ENCODE measurements at places on chromosomes 5 and 9.

GRCh38 chr5:108451269-108451668 is 69.4 kb upstream of the FBXL17 start:
- DNase-seq, result no peak

- no peak for DNase-seq
Measured at GRCh38 chr9:101311758-101312420, 72.9 kb downstream of the BAAT start.

- DNase-seq, result no peak
Measured at GRCh38 chr5:109921735-109922380, 232.1 kb downstream of the MAN2A1 start.

DNA sequence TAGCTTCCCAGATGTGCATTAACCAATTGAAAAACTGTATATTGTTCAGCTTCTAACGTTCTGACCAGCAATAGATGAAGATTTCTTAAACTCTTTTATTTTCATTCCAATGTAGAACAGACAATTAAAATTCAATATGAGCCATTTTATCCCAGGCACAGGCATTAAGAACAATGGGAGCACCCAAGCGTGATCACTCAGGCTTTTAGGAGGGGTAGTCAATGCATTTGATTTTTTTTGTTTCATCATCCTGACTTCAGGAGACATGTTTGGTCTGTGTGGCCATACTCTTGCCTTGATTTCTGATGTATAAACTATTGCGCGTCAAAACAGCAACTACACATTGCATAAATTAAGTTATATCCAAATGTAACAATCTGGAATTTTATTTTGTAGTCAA is 653.0 kb upstream of the RORB start:
- no peak for DNase-seq

GRCh38 chr9:24721621-24722020 is 175.9 kb upstream of the IZUMO3 start:
- no peak for DNase-seq

DNA sequence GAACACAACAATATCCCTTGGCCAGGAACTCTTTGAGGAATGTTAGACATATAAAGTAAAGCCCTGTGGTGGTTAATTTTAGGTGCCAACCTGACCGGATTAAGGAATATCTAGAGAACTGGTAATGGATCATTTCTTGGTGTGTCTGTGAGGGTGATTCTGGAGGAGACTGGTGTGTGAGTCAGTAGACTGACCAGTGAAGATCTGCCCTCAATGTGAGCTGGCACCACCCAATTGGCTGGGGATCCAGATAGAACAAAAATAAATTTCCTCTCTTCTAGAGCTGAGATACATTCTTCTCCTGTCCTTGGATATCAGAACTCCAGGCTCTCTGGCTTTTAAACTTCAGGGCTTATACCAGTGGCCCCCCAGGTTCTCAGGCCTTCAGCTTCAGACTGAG is 56.2 kb upstream of the TNPO1 start:
- DNase-seq, result no peak

GRCh38 chr5:198516-199196 is 7.4 kb downstream of the LRRC14B start:
- DNase-seq, result no peak

DNA sequence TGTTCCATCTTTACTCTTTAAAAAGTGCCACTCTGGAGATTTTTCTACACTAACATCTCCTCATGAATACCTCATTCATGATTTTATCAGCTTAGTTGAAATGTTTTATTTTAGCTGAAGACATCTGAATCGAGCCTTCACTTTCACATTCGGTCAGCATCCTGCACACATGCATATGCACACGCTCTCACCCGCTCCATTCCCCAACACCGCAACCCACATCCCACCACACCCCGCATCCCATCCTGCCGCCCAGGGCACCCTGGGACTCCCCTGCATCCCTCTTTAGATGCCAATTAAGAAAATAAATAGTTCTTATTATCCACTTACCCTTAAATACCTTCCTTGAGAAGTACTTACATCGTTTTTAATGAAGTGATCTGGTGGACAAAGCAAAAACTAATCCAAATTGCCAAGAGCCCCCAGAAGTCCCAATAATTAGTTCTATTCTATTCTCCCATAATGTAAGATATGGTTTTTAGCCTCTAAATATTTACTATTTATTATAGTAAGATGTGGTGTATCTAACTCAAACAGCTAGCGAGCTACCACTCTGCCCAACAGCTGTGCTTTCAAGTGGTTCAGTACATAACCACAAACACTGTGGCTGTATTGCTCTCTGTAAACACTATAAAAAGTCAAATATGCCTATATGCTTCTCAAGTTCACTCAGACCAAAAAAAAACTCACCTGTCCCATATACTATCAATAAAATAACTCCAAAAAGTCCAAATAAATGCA is 38.2 kb downstream of the GZMK start:
- peak; percentile 28 for DNase-seq

- no peak for DNase-seq
Measured at GRCh38 chr5:171306166-171306565, 2.9 kb upstream of the TLX3 start.

DNA sequence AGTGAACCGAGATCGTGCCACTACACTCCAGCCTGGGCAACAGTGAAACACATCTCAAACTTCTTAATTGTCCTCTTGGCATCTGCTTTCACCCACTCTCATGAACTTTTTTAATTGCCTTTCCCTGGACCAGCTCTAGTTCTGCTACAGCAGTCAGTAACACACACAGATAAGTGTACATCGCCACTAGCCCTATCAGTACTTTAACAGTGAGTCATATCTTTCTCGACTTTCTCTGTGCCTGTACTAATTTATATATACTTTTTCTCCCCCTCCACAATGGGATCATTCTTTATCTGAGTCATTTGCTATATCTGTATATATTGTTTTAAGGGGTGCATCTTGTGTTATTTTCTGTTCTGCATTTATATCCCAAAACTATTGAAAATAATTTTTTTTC is 6.7 kb downstream of the CDC37L1 start:
- no peak for DNase-seq

DNA sequence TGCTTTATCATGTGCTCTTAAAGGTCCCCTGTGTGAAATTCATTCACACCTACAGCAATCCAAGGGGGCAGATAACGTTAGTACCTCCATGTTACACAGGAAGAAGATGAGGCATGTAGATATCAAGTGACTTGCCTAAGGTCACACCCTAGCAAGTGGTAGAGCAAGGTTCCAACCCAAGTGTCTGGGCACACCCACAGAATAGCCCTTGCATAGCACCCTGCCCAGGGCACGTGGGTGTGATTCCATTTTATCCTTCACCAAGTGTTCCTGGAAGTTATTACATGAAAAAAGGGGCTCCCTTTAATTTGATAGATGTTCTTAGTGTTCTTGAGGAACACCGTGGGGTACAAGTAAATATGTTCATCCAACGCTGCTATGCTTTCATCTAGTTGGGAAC is 4.9 kb downstream of the TMEM171 start:
- DNase-seq, result no peak

DNA sequence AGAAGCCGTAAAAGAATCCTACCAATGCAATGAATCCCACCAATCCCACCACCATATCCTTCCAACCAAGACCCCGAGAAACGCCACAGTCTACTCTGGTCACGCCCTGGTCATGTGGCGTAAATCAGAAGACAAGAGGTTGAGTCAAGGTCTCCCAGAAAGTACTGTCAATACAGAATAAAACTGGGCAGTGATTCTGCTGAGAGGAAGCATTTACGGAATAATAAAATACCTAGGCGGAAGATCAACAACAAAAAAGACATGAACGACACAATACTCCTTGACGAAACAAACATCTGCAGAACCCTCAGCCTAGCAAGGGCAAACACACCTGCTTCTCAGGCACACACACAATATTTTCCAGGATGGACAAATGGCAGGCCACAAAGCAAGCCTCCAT is 62.8 kb downstream of the GOLM1 start:
- no peak for DNase-seq

DNA sequence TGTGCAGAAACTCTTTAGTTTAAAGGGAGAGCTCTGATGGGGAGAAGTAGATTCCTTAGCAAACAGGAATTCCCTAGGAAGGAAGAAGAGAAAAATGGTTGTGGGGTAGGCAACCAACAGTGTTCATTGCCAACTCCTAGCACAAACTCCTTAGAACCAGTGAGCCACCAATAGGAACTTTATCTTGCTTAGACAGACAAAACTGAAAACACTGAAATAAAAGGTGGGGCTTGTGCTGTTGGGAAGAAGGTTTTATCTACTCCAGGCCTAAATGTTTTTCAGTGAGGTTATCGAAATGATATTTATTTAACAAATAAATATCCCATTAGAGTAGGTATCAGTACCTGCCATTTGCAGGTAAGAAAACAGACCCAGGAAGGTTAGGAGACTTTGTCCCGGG is 7.7 kb upstream of the GLRX start:
- no peak for DNase-seq

- DNase-seq, result no peak
Measured at GRCh38 chr5:137938751-137939143, 49.5 kb downstream of the PKD2L2 start.

GRCh38 chr5:10768328-10768899 is 7.4 kb upstream of the DAP start:
- DNase-seq, result no peak

DNA sequence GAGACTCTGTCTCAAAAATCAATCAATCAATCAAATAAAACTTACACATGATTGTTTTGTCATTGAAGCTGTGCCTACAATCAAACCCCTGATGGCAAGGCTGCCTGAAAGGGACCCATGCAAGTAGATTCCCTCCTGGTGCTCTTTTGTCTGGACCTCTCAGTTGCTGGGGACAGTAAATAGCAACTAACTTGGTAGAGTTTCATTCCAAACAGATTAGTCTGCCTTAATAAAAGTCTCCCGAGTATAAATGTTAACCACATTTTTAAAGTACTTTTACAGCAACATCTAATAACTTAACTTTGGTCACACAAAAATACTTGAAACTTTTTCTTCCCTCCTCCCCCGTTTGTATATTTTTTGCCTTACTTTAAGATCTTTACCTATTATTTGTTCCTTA is 105.5 kb downstream of the FEM1C start:
- DNase-seq, result no peak

GRCh38 chr5:139481580-139482049 is 943 bp downstream of the STING1 start:
- DNase-seq, result no peak

DNA sequence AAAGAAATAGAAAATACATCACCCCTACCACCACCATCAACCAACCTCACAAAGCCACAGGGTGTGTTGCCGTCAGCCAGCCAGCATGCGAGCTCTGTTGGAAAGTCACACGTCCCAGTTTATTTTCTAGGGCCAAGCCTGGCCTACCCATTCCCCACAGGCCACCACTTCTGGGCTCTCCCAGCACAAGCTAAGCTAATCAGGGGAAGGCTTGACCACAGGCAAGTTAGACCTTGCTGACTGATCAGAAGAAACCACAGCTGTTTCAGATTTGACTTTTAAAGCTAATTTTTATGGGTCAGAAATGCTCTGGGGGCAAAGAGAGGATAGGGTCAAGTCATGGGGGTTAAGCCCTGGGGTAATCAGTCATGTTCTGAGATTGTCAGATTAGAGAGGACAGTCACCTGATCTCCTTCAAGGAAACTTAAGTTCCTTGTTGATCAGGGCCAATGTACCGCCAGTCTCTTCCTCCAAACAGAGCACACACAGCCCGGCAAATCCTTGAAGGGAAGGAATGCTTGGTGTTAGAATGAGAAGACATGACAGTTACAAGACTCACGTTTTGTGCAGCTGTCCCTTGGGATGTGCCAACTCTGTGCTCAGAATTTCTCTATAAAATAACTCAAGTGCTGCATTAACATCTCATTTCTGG is 7.6 kb downstream of the SHB start:
- DNase-seq, result no peak

DNA sequence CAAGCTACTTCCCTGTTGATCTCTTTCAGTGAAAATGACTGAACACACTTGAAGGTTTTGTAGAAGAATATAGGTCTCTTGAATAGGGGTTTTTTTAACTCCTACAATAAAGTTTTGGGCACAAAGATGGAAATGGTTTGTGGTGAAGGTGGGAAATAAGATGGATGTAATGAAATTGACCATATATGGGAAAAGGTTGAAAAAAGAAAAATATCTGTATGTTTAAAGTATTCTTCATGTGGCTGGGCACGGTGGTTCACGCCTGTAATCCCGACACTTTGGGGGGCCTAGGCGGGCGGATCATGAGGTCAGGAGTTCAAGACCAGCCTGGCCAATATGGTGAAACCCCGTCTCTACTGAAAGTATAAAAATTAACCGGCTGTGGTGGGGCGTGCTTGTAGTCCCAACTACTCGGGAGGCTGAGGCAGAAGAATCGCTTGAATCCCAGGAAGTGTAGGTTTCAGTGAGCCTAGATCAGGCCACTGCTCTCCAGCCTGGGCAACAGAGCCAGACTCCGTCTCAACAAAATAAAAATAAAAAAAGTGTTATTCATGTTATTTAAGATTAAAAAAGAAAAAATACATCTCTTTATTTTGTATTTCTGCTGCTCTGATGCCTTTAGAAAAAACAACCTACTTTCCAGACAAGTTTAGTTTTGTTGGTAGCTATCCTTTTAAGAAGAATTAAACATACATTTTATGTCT is 2.2 kb downstream of the RBM27 start:
- no peak for DNase-seq

All from stimulated activated CD4-positive, alpha-beta T cell treated with anti-CD3 and anti-CD28 coated beads, Interleukin-4, amount 100 ng/mL, for 48 hours (primary cell).